ENCODE measurements at places on chromosomes 5 and 9. TPM values are rescaled to one million over a fixed set of nuclear protein-coding genes. Genes with fewer than 3 reads are reported as not detected.

PCDHB7 gene
- total RNA-seq = 1.2 TPM

LCN15 gene
- not detected for total RNA-seq

- DNase-seq = no peak
- H3K27ac ChIP-seq = no peak overlapping the region
Measured at GRCh38 chr5:6296524-6296923, 81.8 kb downstream of the MED10 start.

SPRY4 gene
- total RNA-seq = 15.6 TPM

DNA sequence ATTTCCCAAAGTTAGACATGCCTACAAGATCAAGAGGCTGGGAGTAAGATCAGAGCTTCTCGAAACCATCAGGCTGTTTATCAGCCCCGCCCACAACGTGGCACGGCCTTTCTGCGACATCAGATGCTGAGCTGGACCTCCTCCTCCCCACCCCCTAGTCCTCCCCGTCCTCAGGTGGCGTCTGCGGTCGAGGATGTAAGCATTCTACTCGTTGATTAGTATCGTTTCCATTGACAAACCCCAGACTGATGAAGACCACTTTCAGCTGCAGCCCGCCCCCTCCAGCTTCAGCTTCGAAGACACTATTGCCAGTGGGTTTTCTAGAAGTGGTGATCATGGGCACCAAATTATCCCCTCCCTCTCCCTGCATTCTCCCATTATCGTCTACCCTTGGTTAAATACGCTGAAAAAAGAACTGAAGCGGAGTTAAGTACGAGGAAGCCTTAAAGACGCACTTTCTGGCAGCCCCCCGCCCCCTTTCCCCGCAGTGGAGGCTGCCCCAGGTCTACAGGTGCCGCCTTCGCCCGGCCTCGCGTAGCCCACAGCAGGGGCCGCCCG, 1.1 kb downstream of the PPIC start:
- peak overlapping the region; percentile 14 for H3K27ac ChIP-seq
- peaks cover 13% of the 10 kb centered on the region for H3K4me1 ChIP-seq
- no peaks in the 10 kb centered on the region for H3K36me3 ChIP-seq

Measured in osteocyte (in vitro differentiated cells).